ENCODE measurements at places on chromosomes 6 and 20. TPM values are rescaled to one million over a fixed set of nuclear protein-coding genes. Genes with fewer than 3 reads are reported as not detected.

Gene OPN5
- polyA plus RNA-seq, result 1.4 TPM

Gene MAP7
- polyA plus RNA-seq, result 35.3 TPM

Gene HLA-DRB5
- 6.3 TPM for polyA plus RNA-seq

Gene PDE10A
- 24.4 TPM for polyA plus RNA-seq

Gene SNAP91
- polyA plus RNA-seq, result 0.60 TPM

Gene TP53TG5
- 2.0 TPM for polyA plus RNA-seq

Gene PPP1R14C
- 21.6 TPM for polyA plus RNA-seq

Gene C6orf141
- polyA plus RNA-seq, result 2.0 TPM

- DNase-seq, result no peak
These were observed 13.2 kb upstream of the SERINC1 start for GRCh38 chr6:122484760-122485159.

DNA sequence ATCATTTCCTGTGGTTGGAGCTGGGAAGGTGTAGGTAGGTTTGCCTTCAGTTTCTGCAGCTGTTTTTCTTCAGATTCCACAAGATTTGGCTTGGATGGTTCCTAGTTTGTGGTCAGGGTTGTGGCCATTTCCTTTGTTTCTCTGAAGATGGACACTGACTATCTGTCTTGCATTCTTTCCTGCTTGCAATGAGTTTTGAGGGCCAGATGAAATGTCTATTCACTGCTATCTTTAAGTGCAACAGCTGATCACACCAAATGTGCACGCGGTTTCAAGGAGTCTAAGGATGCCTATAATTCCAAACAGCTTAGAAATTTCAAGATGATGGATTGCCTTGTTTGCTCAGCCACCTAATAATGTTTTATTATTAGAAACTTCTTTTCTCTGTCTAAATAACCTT is 28.4 kb downstream of the IL20RA start:
- no peak for DNase-seq

DNA sequence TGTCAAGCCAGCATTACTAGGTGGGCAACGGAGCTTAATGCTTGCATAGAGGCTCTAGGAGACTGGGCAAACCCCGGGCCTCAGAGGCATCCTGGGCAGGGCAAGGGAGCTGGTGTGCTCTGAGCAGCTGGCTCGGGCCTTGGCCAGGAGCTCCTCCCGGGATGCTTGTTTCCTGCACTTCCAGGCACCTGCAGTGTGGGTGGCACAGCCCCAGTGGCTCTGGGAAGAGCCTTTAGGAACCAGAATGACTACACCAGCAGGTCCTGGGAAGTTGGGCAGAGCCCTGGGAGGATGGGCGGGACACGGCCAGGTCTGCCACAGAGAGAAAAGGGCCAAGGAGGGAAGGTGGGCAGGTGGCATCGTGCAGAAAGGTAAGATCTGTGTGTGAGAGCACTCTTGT is 80.4 kb upstream of the CD93 start:
- DNase-seq, result no peak

DNA sequence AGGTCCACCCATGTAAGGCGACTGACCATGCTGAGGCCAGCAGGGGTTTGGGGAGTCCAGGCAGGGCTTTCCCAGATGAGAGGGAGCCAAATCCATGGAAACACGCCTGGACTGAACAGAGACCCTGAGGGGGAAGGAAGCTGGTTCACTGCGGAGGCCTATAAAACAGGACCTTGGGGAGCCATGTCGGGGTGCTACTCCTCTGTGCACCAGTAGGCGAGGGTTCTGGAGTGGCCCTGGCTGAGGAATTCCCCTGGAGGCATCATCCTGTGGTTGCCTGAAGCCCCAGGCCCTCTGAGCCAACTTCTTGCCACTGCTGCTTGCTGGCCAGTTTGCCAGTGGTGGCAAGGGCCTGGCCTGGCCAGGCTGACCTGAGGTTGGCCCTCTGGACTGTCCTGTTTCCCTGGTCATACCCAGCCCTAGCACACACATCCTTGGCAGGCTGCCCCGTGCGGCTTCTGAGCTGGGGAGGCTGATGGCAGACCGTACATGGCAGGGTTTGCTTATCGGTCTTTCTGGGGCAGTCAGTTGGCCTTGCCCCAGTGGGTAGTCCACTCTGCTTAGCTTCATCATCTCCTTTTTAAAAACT is 2.2 kb upstream of the LRRN4 start:
- no peak for DNase-seq

- no peak for DNase-seq
These were observed 30.1 kb downstream of the PRPH2 start for GRCh38 chr6:42692137-42692911.

GRCh38 chr20:36836591-36837269 is 39.2 kb upstream of the TLDC2 start:
- DNase-seq, result no peak

GRCh38 chr6:25655723-25656122 is 3.7 kb downstream of the SCGN start:
- no peak for DNase-seq

- no peak for DNase-seq
These were observed 1168.4 kb upstream of the CITED2 start for GRCh38 chr6:140542863-140543262.

DNA sequence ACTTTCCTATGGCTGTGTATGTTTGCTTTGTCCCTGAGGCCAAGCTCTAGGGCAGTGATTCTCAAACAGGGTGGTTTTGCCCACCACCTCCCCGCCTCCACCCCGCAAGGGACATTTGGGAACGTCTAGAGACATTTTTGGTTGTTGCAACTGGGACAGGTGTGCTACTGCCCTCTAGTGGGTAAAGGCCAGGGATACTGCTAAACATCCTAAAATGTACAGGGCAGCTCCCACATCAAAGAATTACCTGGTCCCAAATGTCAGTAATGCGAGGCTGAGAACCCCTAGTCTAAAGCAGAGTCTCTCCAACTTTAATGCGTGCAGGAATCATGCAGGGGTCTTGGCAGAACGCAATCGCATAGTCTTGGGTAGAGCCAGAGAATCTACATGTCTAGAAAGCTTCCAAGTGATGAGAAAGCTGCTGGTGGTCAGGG is 5.1 kb downstream of the KCNS1 start:
- peak; percentile 39 for DNase-seq

DNA sequence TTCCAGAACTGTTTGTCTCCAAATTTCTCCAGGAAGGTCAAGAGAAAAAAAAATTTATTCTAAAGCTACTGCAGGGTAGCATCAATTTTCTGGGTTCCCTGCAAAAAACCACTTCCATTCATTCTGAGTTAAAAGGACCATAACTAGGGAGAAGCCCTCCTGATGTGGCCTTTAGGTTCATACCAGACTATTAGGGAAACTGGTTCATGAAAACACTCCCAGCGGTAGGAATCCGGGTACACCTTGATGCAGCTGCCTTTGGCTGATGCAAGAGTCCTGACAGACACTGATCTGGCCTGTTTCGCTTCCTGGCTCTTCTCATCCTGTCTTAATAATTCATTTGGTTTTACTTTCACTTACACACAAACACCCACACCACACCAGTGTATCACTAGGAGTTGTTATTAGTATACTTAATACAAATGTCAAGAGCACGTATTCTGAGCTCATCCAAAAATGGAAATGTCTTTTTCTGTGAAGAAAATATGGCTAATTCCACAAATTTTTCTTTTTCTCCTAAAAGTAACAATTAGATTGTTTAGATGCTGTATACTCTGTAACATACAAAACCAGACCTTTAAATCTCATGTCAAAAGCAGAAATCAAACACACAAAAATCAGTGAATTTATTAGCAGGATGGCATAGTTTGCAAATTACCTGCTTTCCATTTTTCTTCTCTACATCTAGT is 38.4 kb upstream of the ARHGAP18 start:
- DNase-seq, result no peak

- no peak for DNase-seq
These were observed 497.3 kb downstream of the PRKN start for GRCh38 chr6:162230147-162230752.

DNA sequence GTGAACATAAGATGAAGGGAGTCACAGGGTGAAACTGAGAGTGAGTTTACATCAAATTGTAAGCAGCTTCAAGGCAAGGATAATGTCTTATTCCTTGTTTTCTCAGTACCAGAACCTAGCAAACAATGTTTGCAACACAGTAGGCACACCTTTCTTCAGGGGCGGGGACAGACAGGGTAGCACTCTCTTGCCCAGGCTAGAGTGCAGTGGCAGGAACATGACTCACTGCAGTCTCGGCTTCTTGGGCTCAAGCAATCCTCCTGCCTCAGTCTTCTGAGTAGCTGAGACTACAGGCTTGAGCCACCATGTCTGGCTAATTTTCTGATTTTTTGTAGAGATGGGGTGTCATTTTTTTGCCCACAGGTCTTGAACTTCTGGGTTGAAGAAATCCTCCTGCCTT is 299.8 kb downstream of the CD83 start:
- DNase-seq, result no peak

GRCh38 chr20:21203088-21203656 is 77.3 kb downstream of the KIZ start:
- DNase-seq, result no peak
